ENCODE measurements at places on chromosomes 7 and 10.

DNA sequence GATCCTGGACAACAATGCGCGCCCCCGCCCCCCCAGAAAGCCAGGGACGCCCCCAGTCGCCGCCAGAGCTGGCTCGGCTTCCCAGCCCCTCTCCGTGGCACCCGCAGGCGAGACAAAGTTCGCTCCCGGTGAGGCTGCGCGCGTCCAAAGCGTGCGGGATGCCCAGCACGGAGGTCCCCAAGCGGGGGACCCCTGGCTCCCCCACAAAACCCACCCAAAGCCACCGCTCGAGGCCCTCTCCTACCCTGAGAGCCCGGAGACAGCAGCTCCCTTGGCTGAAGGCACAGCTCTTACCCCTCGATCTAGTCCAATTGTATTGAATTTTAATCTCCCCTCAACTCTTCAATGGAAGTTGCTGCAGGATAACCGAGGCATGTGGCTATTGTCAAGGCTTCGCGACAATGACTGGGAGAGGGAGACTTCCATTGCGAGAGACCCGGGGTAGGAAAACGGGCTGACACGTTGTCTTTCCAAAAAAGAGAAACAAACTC, 305.3 kb downstream of the PRPF18 start:
- no peak for DNase-seq

DNA sequence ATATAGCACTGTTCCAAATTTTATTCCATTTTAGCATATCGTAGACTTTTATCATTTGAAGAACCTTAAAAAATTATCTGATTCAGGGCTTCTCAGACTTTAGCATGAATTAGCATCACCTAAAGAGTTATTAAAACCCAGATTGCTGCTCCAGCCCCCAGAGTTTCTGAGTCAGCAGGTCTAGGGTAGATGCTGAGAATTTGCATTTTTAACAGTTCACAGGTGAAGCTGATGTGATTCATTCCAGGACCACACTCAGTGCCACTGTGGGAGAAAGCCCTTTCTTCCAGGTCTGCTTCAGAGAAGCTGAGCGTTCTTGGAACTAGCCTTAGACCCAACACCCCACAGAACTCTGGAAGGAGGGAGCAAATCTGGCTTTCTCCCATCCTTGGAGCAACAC, 174.1 kb upstream of the YAE1 start:
- DNase-seq = no peak

GRCh38 chr7:156612930-156613329, 27.6 kb upstream of the RNF32 start:
- no peak for DNase-seq

DNA sequence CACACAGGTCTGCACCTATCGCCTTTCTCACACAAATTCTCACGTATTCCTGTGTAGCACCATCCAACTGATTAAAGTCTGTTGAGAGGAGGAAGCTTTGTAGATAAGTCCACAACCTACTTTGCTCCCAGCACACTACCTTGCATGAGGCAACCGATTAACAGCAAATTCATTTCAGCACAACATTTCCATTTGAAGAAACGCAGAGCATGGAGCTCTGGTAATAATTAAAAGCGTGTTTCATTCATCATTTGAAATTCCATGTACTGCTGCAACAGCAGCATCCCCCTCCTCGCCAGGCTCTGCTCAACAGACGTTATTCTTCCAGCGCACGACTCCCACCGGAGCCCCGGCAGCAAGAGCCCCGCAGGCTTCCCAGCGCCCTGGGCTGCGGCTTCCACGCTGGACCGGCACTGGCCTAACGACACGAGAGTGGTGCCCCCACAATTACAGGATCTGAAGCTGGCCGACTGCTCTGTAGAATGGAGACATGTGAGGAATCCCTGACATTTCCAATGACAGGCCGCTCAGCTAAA, 118.8 kb downstream of the DIP2C start:
- DNase-seq = no peak

DNA sequence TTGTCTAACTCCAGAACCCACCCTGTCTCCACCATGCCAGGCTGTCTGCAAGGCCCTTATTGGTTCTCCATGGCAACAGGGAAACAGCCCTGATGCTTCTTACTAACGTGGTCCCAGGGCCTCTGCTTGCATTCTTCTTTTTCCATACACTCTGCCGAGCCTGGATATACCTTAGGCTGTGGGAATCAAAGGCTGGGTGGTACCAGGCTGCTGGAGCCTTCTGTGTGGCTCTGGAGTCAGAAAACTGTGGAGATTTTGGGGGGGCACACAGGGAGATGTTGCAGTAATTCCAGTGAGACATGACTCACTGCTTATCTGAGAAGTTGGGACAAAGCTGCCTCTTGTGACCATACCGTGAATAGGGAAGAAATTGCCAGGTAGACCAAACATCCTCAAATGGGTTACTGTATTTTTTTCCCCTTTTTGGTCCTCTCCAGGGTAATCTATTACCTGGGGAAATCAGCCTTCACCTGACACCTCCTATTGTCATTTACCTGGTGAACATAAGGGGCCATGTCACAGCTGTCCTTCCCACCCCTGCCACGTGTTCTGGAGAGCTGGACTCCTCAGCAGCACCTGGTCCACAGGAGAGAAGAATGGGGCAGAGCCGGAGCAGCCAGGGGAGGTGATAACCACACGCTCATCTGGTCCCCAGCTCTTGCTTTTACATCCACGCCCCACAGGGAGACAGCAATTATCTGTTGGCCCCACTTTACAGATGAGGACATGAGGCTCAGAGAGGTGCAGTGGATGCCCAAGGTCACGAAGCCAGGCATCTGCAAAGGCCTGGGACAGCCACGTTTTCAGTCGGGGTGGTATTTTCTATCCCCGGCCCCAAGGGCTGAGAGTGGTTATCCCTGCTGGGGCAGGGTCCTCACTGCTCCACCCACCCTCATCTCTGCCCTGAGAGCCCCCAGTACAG, 4.6 kb downstream of the CHST3 start:
- DNase-seq = no peak

- no peak for DNase-seq
Observed at GRCh38 chr10:6382081-6382480, 179.3 kb downstream of the PFKFB3 start.

DNA sequence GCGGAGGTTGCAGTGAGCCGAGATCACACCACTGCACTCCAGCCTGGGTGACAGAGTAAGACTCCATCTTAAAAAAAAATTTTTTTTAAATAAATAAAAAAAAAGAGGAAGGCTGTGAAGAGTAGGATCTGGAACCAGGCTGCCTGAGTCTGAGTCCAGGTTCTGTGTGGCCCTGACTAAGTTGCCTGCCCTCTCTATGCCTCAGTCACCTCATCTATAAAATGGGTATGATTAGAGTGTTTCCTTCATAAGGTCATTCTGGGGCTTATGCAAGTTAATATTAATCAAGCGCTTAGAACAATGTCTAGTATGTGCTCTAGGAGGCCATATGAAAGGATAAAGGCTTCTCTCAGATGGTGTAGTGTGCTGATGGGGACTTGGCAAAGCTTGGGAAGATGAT, 12.3 kb downstream of the COL26A1 start:
- DNase-seq = no peak

DNA sequence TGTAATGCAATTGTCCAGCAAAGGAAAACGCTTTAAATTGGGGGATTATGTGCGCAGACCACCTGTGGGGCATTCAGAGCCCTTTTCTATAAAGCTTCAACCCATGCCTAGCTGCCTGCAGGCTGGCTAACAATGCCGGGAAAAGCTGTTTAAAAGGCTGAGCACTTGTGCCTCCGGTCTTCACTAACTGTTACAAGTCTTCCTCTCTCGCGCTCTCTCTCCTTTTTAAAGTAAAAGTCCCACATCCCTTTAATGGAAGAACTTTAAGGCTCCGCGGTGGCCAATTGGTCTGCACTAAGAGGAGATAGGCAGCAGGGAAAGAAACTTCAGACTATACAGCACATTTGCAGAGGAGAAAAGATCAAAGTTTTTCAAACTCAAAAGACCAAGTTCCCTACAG, 4.6 kb downstream of the FZD8 start:
- DNase-seq = no peak

GRCh38 chr7:128022631-128023532, 8.4 kb downstream of the LRRC4 start:
- no peak for DNase-seq

DNA sequence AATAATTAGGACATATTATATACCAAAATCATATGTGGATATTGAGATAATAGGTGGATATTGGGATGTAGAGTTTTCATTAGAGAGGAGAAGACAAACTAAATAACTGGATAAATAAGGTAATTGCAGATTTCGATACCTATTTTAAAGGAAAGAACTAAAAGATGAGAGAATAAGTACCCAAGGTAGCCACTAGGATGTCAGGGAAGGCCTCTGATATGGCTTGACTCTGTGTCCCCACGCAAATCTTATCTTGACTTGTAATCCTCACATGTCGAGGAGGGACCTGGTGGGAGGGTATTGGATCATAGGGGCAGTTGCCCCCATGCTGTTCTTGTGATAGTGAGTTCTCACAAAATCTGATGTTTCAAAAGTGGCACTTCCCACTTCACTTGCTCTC, 44.7 kb upstream of the TMEM229A start:
- no peak for DNase-seq

- DNase-seq = peak; percentile 81
Observed at GRCh38 chr7:74026903-74027682, 880 bp upstream of the ELN start.

GRCh38 chr7:43502941-43503340, 80.0 kb upstream of the STK17A start:
- no peak for DNase-seq

GRCh38 chr10:96971324-96971723, 139.2 kb downstream of the LCOR start:
- no peak for DNase-seq

DNA sequence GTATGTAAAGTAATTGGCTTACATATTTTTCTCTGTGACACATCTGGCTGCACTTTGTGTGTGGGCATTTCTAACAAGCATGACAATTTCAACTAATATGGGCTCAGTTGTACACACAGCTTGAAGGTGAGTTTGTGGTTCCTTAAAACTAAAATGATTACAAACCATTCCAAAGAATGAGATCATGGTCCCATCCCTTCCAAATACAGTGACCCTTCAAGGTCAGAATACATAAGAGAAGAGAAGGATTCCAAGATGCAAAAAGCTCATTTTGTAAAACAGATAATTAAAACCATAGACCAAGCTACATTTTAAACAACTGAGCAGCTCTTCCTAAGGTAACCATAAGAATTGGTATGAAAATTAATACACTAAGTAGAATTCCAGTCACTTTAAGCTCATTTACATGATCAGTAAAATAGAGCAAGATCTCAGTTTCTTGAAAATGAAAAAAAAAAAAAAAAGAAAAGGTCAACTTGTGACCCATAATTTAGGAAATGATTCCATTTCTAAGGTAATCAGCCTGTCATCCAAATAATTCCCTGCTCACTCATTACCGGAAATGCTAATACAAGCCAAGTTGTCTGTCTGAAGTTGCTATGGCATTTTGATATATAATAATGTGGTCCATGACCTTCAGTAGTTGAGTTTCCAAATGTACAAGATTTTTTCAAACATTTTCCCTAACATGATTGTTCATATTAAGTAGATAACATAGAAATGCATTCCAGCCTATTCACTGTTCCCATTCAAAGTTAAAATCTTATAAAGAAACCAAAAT, 688.5 kb downstream of the PARD3 start:
- no peak for DNase-seq

- DNase-seq = no peak
Observed at GRCh38 chr10:120483651-120484301, 26.7 kb downstream of the PLPP4 start.

DNA sequence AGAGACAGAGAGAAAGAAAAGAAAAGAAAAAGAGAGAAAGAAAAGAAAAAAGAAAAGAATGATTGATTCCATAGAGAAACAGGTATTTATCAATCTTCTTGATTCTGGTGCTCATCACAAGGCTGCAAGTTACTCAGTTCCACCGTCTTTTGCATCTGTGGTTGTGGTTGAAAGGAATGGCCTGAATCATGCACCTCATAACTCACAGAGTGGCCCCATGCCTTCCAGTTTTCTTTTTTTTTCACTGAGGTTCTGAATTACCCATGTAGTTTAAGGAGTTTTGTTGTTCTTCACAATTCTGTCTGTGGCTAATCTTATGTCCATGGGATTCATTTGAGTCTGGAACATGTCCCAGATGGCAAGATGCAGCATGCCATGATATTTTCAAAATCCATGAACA, 156.0 kb downstream of the ZNF33B start:
- DNase-seq = no peak

DNA sequence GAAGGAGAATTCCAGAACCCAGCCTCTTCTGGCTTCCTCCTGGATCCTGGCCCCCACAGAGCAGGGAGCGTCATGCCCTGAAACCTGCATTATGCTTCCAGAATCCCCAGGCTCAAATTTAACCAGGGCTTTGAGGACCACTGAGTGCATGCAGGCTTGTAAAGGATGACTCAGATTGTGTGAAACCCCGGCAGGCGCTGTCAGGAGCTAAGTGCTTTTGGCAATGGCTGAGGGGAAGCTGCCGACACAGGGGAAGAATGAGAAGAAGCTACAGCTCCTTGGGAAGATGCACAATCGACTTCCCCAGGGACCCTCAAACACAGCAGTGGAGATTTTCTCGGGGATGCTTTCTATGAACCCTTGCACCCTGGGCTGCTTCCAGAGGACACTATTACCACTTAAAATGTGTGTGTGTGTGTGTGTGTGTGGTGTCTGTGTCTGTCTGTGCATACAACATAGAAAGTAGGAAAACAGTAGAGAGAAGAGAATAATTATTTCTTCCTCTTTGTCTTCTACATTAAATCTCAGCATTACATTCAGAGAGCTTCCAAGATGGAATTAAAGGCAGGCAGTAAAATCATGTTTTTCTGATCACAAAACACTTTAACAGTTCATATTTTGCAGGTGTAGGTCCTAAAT, 183.5 kb upstream of the INHBA start:
- DNase-seq = no peak

DNA sequence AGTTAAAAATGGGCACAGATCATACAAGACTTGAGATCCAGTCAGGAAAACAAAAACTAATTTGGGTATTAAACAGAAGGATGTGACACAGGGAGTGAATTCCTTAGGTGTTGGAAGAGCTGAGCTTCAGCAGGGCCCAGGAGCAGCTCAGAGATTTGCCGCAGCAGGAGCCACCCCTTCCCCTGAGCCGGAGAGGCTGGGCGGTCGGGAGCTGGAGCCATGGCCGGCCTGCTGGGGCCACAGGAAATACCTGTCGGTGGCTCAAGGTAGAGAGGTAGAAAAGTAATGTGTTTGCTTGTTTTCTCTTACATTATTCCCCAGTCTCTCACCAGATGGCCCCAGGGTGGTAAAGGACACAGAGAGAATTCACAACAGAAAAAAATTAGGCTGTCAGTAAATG, 52.2 kb downstream of the DYNC2I1 start:
- DNase-seq = no peak

Measured in HEK293T (cell line).